ENCODE measurements at places on chromosomes 1 and 21.

DNA sequence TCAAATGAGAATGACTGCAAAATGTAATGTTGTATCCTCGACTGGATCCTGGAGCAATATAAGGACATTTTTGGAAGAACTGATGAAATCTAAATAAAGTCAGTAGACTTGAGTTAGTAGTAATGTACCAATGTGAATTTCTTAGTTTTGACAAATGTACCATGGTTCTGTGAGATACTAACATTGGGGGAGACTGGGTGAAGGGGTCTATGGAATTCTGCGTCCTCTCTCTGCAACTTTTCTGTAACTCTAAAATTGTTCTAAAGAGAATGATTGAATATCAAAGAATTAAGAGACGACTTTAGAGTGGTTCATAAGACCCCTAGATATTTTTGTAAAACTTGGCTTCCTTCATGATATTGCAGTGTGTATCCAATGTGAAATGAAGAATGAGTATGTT is 59.2 kb upstream of the KAZN start:
- DNase-seq: no peak

- DNase-seq: peak; percentile 87
Observed at GRCh38 chr1:205528887-205529825, 24.7 kb downstream of the CDK18 start.

GRCh38 chr1:241253471-241253870 is 103.5 kb downstream of the RGS7 start:
- no peak for DNase-seq

- DNase-seq: no peak
Observed at GRCh38 chr1:111956155-111956771, 33.2 kb downstream of the KCND3 start.

GRCh38 chr1:54327386-54328065 is 78.7 kb downstream of the SSBP3 start:
- DNase-seq: no peak

DNA sequence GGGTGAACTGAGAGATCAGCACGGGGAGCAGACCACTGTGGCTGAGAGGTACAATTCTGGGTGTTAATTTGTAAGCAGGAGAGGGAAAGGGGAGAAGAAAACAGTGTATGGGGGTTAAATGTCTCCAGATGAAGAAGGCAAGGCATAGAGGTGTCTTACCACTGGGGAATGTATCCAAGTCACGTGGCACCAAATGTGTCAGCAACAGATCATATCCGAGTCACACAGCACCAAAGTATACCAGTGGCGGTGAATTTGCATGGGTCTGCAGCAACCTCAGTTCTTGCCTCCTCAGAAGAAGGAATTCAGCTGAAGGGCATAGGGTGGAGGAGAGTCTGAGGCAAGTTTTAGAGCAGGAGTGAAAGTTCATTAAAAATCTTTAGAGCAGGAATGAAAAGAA is 21.2 kb upstream of the SYCP1 start:
- DNase-seq: no peak

GRCh38 chr21:18522181-18522972 is 118.8 kb upstream of the TMPRSS15 start:
- DNase-seq: no peak

DNA sequence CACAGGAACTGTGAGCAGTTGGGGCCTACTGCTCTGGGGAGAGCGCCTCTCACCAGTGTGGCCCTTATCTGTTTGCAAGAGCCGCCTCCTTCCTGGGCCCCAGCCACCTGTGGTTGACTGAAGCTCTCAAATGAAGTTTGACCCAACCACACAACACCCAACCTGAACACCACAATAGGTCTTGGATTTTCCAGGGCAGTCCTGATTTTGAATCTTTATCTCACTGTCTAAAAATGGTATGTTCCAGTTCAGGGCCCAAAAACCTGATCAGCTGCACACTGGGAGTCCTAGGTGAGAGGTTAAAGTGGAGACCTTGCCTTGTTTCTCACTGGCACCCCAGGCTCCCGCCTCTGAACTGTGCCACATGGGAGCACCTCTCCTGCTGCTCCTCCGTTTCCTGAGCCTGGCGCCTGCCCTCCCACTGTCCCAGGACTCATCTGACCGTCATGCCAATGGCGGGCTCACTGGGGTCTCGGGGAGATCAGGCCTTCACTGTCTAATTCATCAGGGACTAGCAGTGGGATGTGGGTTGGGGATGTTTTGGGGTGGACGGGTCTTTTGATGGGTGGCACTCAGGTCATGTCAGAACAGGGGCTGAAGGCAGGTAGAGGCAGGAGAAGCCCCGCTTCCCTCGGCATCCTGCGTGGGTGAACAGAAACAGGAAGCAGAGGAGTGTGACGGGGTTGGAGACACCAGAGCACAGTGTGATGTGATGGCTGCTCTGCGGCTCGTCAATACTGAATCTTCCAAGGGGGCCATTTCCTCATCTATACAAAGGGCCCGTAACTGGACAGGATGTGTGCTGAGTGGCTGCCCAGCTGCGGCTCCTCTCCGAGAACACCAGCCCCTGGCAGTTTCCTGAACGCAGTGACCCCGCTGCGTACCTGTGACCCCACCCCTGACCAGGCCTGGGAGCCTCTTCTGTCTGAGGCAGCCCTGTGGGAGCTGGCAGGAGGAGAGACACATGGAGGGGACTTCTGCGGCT is 59.6 kb upstream of the ITPKB start:
- peak; percentile 59 for DNase-seq

GRCh38 chr1:10673109-10673711 is 123.2 kb downstream of the CASZ1 start:
- DNase-seq: no peak

DNA sequence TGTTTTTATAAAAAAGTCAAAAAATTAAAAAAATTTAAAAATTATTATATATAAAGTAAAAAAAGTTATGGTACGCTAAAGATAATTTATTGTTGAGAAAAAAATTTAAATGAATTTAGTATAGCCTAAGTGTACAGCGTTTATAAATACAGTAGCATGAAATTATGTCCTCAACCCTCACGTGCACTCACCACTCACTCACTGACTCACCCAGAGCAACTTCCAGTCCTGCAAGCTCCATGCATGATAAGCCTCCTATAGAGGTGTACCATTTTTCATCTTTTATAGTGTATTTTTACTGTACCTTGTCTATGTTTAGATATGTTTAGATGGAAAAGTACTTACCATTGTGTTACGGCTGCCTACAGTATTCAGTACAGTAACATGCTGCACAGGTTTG is 5.1 kb downstream of the DISC1 start:
- DNase-seq: no peak

- no peak for DNase-seq
Observed at GRCh38 chr1:82632155-82632554, 831.4 kb downstream of the ADGRL2 start.

- DNase-seq: peak; percentile 53
Observed at GRCh38 chr1:157580179-157580827, 17.6 kb downstream of the FCRL4 start.

- DNase-seq: no peak
Observed at GRCh38 chr1:245788269-245788668, 633.5 kb downstream of the KIF26B start.

DNA sequence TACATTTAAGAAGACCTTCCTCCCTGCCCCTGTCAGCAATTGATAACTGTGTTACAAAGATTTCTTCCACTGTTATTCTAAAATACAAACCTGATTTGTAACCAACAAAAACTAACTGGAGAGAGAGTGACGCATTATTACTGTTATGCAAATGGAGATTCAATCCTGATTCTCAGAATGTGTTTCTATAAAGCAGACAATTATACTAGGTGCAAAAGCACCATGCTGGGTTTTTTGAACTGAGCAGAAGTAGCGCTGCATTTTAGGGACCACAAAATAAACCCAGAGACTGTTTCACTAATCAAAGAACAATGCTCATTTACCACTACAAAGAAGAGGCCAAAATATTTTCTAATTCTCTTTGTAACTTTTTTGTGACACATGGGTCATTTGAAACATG is 13.6 kb upstream of the GBP6 start:
- peak; percentile 13 for DNase-seq

GRCh38 chr1:233342086-233342485 is 14.6 kb downstream of the MAP3K21 start:
- DNase-seq: no peak

DNA sequence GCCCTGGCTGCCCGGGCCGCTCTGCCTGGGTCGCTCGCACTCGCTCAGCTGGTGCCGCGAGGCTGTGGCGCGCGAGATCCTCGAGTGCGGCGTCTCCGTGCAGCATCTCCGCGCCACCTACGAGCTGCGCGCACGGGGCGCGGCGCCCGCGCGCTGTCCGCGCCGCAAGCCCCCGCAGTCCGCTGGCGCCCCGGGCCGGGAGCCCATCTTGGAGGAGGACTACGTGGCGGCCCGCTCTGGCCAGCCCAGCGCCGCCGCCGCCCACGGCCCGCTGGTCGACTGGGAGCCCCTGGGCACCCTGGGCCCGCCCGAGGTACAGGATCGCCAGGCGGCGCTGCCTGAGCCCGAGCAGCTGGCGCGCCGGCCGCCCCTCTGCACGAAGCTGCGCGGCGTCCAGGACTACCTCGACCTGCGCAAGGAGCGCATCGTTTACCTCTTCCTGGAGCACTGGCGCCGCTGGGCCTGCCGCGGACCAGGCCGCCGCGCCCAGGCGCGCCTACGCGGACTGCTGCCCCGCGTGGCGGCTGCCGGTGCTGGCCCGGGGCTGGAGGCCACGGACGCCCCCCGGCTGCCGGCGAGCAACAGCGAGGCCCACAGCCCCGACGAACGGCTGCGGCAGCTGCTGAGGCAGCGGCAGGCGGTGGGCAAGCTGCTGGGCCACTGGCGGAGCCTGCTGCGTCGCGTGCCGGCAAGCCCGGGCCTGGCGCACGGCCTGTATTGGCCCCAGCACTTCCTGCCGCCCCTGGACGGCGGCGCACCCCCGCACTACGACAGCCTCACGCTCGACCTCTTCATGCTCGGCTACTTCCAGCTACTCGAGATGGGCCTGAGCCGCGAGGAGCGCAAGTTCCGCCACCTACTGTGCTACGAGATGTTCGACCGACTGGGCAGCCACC is 10.9 kb downstream of the TNFRSF25 start:
- DNase-seq: no peak

- no peak for DNase-seq
Observed at GRCh38 chr1:117814856-117815797, 114.3 kb downstream of the GDAP2 start.

- DNase-seq: no peak
Observed at GRCh38 chr1:169103002-169103401, 3.5 kb upstream of the ATP1B1 start.

DNA sequence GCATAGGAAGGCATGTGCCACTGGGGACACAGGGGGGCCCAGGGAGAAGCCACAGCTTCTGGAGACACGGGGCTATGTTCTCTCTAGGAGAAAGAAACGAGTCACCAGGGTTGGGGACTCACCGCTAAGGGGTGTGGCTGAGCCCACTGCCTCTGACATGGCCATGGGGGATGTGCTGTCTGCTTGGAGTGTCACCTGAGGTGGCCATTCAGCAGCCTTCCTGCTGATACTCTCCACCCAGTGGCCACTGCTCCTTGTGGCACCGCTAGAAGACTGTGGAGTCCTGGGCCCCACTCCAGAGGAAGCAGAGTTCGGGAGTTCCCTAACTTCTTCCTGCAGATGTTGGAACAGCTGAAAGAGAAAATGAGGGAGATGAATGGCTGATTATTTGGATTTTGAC is 91.2 kb upstream of the SLC45A1 start:
- DNase-seq: no peak

DNA sequence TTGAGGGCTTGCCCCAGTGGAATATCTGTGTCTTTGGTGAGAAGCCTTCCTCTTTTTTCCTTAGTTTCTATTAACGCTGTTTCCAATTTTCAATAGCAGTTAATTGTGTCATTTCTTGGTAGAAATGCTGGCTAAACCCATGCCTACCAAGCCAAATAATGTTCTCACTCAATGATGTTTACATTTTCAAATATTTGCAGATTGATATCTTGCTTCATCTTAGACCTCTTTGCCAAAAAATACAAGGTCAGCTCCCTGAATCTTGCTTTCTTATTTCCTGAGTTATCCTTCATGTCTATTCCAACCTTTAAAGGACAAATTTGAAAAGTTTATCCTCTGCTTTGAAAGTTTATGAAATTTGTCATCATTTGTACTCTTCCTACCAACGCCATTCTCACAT is 5.1 kb downstream of the KCNJ15 start:
- DNase-seq: no peak

DNA sequence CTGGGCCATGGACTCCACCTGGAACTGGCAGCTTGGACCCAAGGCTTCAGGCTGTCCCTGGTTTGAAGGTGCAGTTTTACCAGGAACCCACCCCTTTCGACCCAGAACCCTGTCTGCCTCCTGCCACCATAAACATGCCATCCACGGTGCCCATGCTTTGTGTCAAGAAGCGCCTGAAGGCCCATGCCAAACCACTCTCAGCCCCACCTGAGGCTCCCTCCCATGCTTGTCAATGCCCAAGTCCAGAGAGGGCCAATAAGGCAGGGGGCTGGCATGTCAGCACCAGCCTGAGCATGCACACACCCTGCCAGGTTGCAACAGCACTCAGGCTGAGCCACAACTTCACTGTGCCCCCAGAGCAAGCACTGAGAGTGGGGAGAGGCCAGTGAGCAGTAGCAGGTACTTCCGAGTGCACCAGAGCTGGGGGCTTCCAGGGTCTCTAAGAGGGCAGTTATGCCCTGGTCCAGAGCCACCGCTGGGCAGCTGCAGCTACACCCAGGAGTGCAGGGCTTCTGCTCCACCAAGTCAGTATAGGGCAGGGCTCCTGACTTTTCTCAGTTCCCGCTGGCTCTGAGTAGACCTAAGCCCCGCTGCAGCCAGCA is 1256.0 kb downstream of the AMY1C start:
- no peak for DNase-seq

DNA sequence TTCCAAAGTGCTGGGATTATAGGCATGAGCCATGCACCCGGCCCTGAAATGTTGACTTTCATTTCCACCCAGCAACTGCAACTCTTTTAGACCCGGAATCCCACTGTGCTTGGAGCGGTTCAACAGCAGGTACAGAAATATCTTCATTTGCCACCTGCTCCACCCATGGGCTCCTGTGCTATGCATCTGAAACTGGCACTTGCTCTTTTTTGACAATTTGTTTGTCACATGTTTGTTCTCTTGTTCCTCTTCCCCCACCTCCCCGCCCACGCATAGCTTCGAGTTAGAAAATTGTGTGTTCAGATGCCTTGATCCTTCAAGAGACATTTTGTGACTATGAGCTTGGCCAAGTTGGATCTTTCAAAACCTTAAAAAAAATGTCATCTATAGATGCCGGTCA is 2.4 kb upstream of the IFNLR1 start:
- peak; percentile 65 for DNase-seq

GRCh38 chr1:201731142-201731541 is 97.8 kb upstream of the IPO9 start:
- no peak for DNase-seq

GRCh38 chr1:111242805-111243523 is 15.5 kb downstream of the CHI3L2 start:
- DNase-seq: no peak

- DNase-seq: peak; percentile 53
Observed at GRCh38 chr21:25708467-25709065, 26.1 kb downstream of the ATP5PF start.
